NCI-H1436 (cell line): ENCODE measurements at places on chromosomes 3 and 15.

DNA sequence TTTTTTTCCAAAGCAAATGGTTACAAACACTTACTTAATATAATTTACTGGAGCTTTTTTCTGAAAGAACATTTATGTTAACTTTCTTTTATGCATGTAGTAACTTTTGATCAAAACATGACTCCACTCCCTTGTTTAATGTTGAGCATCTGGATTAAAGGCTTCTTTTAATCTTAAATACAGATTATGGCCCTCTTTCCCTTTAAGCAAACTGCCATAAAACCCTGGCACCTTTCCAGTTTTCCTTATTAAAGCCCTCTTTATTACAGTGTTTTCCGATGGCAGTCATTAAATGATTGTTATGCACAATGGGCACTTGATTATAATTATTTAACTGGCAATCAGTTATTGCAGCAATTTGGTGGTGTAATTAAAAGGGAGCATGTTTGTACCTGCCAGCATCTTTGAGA lies 167.0 kb downstream of the VGLL4 start:
- DNase-seq = peak; percentile 64

GRCh38 chr3:108209579-108209978 lies 12.6 kb downstream of the IFT57 start:
- DNase-seq = no peak

DNA sequence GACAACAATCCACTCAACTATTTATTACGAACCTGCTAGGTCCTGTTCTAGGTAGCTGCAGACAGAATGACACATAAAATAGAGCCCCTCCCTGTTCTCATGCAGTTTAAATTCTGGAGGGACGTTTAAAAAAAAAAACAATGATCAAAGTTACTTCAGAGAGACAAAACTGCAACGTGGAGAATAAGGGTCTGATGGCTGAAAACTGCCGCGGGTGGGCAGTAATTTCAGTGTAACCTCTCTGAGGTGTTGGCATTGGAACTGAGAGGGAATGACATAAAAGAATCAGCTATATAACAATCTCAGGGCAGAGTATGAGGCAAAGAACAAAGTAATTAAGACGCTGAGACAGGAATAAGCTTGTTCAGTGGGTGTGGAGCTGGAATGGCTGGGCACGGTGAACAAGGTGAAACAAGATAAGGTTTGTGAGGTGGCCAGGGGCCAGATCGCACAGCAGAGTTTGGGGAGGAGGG lies 19.5 kb downstream of the TBL1XR1 start:
- DNase-seq = no peak

DNA sequence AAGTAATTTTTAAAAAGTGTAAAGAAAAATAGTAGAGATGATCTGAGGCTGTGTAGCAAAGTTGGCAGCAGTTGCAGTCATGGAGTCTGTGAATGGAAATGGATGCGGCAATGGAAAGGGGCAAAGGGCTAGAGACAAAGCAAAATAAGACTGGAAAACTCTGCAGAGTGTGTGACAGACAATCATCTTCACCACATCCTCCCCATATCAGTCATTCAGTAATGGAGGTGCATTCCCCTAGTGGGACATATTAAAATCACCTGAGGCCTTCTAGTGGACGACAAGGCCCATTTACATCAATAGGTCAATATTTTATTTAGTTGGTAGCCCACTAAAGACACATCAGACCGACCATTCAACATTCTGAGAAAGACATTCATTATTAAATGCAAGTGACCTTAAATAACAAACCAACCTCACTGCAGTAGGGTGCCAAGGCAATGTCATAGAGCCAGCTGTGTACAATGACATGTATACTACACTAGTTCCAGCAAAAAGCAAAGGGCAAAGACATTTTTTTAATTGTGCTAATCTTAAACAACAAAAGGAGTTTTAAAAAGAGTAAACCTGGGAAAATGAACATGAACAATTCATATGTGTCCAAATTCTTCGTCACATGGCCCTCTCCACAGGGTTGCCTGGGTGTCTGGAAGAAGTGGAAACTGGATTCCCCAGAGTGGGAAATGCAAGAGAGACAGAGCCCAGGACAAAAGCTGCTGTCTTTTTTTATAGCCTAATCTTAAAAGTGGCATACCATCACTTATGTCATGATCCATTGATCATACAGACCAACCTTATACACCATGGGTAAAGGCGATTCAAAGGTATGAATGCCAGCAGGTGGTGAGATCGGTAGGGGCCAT lies 15.6 kb upstream of the RAP2B start:
- no peak for DNase-seq

DNA sequence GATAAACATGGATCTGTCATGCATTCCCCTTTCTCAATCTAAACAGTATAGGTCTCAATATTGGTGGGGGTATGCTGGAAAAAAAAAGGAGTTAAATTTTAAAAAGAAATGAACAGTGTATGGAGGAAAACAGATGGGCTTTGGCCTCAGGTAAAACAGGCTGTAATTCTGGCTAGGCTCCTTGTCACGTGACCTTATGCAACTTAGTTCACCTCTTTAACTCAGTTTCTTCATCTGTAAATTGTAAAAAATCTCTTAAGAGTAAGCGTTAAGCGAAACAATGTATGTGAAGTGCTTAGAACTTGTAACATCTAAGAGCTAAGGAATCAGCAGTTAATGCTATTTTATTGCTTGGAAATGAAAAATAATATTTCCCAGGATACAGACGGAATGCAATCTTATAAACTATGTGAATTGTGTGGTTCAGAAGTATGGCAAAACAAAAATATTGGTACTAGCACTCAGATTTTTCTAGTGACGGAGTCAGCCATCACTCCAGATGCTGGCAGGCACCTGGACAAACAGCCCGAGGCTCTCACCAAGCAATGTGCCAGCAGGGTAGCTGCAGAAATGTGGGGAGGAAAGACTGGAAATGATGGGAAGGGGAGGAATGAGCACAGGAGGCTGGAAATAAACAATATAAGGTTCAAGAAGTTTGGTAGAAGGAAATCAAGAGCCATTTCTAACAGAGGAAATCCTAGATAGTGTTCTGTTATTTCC lies 172.8 kb downstream of the USP13 start:
- no peak for DNase-seq

GRCh38 chr15:60381148-60381788 lies 16.5 kb downstream of the ANXA2 start:
- no peak for DNase-seq

- no peak for DNase-seq
Observed at GRCh38 chr3:157082305-157082982, 77.5 kb downstream of the CCNL1 start.

GRCh38 chr3:124818398-124819091 lies 68.6 kb downstream of the ITGB5 start:
- DNase-seq = no peak

DNA sequence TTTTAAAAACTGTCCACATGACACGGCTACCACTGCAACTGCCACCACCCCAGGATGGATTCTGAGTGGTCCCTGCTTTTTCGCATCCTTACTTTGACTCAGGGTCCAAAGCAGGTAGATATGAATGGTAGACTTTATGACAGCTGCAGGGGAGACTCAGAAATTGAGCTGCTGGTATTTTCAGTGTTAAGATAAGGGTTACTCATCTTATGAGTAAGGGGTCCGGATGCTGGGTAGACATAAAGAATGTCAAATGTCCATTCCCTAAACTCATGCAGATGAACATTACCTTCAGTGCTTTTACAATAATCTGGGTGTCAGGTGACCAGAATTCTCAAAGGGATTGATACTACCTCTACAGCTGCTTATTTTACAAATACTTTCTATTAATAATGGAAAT lies 25.9 kb upstream of the BBX start:
- no peak for DNase-seq

DNA sequence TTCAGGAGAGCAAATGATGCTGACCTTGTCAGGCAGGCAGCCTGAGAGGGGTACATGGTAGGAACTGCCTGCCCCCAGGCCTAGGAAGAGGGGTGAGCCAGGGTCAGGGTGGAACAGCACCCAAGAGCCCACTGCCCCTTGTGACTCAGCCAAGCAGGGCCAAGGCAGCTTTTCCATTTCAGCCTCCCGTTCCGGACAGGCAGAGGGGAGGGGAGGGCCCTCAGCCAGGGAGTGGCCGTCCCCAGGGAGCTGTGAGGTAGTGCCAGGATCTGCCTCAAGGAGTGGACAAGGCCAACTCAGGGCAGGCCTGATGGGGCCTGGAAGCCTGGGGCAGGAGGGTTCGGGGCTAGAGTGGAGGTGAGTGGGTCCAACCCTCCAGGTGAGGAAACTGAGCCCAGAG lies 5.1 kb upstream of the ANKRD63 start:
- no peak for DNase-seq

DNA sequence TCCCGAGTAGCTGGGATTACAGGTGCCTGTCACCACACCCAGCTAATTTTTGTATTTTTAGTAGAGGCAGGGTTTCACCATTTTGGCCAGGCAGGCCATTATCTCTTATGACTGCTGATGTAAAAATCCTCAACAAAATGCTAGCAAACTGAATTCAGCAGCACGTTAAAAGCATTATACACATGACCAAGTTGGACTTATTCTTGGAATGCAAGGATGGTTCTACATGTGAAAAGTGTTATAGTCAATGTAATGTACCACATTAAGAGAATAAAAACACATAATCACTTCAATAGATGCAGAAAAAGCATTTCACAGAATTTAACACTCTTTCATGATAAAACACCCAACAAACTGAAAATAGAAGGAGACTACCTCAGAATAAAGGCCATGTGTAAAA lies 20.2 kb downstream of the RNF13 start:
- DNase-seq = no peak

DNA sequence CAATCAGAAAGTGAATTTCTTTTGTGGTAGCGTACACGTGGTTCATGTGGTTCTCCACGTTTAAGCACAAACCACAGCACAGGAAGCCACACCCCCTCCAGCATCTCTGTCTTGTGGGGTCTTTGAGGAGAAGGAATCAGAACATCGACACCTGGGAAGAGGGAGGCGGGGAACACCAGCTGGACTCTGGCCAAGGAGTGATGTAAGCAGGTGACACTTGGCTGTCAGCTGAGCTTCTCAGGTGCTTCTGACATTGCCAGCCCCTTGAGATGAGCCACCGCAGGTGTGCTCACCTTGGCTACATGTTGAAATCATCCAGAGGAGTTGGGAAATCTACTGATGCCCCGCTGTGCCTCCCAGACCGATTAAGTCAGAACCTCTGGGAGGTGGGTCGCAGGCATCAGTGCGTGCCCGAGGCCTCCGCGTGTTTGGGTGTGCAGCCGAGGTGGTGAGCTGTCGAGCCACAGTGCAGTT lies 85.0 kb downstream of the FAM81A start:
- no peak for DNase-seq

DNA sequence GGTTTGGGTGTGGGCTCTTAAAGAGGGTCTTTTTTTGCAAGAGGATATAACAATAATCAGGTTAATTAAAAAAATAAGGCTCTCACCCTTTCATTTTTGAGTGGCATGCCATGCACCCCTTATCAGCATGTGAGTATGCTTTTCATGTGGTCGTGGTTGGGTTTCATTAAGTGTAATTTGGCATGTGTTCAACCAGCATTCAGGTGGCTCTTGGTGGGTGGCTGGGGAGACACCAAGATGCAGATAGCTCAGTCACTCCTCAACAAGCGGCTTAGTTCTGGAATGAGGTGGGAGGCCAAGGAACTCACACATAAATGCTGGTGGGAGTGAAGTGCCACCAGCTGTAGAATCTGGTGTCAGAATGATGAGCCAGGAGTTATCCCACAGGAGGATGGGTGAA lies 66.8 kb downstream of the FLNB start:
- DNase-seq = no peak

GRCh38 chr3:179027326-179027900 lies 44.2 kb downstream of the ZMAT3 start:
- DNase-seq = no peak

GRCh38 chr3:34005886-34006285 lies 207.5 kb downstream of the PDCD6IP start:
- DNase-seq = no peak

DNA sequence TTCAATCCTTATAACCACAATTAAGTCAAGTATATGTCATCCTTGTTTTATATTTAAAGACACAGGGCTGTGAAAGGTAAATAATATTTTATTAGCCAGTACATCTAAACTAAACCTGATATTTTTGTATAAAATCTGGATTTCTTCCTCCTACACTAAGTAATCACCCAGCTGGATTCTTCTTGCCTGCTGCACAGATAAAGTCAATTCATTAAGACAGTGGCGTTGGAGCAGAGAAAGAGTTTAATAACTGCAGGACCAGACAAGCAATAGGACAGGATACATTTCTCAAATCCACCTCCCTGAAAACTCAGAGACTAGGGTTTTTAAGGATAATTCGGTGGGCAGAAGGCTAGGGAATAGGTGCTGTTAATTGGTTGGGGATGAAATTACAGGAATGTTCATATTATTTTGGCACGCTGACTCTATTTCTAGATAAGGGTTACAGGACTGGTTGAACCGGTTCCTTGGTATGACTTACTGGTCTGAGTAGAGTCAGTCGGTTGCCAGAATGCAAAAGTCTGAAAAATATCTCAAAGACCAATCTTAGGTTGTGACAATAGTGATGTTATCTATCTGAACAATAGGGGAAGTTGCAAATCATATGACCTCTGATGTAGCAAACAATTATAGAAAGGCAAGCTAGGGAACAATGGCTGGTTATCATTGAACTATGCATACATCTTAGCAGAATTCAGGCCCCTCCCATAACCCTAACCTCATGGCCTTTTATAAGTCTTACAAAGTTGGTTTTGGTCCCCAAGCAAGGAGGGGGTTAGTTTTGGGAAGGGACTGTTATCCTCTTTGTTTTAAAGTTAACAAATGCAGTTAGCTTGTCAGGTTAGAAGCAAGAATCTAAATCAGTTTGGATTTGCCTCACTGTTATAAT lies 244.8 kb downstream of the ALCAM start:
- DNase-seq = no peak

DNA sequence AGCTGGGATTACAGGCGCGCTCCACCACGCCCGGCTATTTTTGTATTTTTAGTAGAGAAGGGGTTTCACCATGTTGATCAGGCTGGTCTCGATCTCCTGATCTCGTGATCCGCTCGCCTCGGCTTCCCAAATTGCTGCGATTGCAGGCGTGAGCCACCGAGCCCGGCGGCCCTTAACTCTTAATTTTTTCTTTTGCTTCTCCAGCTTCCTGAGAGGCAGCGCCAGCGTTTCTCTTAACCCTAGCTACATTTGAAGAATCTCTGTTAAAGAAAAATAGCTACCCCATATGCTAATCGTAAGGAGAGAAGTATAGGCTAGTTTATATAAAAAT lies 465 bp upstream of the GK5 start:
- DNase-seq = no peak

- peak; percentile 61 for DNase-seq
Observed at GRCh38 chr15:73950831-73951561, 24.7 kb downstream of the LOXL1 start.

GRCh38 chr3:13141991-13142412 lies 68.8 kb upstream of the IQSEC1 start:
- no peak for DNase-seq

- DNase-seq = no peak
Observed at GRCh38 chr15:72991026-72991425, 61.2 kb upstream of the NEO1 start.
